Natural killer cell (primary cell): ENCODE measurements at places on chromosomes 1 and 21. TPM values are rescaled to one million over a fixed set of nuclear protein-coding genes. Genes with fewer than 3 reads are reported as not detected.
A peak's percentile ranks its signal among the peaks of the same experiment; 100 is the strongest.

DNA sequence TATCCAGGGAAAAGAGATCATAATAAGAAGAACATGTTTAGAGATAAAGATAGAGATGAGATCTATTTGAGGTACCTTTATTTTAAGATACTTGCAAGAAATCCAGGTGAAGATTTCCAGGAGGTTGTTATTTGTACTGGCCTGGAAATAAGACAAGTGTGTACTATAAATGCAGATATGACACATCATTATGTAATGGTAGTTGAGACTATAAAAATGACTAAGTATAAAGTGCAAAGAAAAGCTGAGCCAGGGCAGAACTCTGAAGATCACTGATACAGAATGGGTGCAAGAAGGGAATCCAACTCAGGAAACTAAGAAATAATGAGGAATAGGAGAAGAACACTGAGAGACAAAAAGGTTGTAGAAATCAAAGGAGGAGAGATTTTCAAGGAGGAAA is 378.2 kb upstream of the PBX1 start:
- no peak for DNase-seq

- no peak for DNase-seq
Measured at GRCh38 chr1:29388170-29388569, 151.8 kb downstream of the PTPRU start.

DNA sequence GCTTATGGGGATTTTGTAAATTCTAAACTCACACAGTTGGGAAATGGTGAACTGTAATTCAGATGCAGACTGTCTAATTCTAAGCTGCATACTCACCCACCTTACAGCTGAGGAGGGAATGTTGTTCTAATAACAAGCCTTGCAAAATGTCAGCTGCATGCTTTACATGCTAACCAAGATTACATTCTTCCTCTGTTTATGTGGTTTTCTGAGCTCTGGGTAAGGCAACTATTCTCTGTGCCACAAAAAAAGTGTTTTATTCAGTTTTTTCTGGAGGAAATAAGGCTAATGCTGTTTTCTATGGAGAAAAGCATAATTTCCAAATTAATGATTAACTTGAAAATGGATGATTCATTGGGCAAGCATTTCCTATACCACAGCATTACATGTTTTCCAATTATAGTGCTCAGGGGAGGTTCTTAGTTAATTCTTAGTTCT is 64.9 kb downstream of the RGS13 start:
- DNase-seq: no peak

GRCh38 chr1:243496187-243496646 is 240.4 kb downstream of the SDCCAG8 start:
- DNase-seq: no peak

GRCh38 chr1:61079898-61080336 is 2.4 kb upstream of the NFIA start:
- DNase-seq: peak; percentile 44

DNA sequence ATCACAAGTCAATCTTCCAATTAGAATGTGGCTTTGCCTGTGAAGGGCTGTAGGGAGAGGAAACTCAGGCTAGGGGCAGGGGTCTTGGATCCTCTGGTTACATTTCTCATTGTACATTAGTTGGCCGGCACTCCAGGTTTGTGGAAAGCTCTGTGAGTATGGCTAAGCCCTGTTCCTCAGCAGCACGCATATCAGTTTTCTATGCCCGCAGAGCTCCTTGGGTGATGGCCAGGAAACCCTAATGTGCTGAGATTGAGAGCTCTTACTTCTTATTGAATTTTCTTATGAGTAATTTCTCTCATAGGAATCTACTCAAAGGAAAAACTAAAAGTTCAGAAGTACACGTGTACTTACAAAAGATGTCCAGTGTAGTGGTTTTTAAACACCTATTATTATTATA is 30.7 kb upstream of the STMN1 start:
- no peak for DNase-seq

DNA sequence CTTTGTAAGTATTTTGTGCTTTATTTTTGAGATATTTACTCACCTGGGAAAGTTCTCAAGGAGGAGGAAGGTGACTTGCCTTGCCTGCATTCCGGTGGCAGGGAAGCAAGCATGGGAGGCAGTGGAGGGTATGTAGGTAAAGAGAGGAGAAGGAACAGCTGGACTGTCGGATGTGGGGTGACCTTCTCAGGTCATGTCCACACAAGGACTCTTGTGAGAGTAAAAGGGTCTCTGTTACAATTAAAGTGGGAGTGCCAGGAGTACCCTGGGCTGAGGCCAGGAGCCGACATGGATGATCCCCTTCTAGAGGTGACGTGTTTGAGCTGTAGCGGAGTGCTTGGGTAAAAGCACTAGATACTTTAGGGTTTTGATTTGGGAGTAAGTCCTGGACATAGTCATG is 25.0 kb downstream of the UBE4B start:
- DNase-seq: no peak

DNA sequence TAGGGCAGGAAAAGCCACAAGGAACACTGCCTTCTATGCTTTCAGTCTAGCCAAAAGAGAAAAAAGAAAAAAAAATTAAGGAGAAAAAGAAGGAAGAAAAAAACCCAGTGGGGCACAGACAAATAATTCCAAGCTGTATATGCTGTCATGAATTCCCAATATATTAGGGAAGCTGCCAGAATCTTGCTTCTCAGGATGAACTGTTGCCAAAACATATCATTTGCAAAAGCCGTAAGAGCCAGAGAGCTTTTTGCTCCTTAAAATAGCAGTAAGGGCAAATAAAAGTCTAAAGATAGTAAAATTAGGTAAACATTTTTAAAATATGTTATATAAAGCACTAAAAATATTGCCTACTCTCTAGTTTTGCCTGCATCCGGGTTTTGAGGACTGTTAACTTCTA is 52.1 kb downstream of the PGM1 start:
- no peak for DNase-seq

GRCh38 chr1:71224741-71225377 is 144.0 kb upstream of the ZRANB2 start:
- no peak for DNase-seq

DNA sequence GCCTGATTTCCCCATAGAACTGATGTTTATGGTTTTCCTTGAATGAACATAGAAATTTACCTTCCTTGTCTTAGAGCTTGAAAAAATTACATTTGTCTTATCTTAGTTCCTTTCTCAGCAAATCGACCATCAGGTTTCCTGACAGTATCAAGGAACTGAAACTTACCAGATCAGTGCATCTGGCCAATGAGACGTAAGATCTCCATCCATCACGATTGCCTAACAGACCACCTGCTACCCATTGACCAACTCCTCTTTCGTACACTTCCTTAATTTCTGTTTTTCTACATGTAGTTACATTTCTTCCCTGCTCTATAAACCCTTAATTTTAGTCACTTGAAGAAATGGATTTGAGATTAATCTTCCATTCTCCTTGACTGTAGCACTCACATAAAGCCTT is 57.4 kb upstream of the TMPRSS15 start:
- DNase-seq: no peak

The GNL2 gene
- 85.8 TPM for total RNA-seq

The ITLN2 gene
- not detected for total RNA-seq

The LINGO4 gene
- not detected for total RNA-seq

The SIM2 gene
- not detected for total RNA-seq

The HPDL gene
- total RNA-seq: not detected

The NTMT2 gene
- total RNA-seq: not detected
